ENCODE measurements at places on chromosomes 7 and 10.

DNA sequence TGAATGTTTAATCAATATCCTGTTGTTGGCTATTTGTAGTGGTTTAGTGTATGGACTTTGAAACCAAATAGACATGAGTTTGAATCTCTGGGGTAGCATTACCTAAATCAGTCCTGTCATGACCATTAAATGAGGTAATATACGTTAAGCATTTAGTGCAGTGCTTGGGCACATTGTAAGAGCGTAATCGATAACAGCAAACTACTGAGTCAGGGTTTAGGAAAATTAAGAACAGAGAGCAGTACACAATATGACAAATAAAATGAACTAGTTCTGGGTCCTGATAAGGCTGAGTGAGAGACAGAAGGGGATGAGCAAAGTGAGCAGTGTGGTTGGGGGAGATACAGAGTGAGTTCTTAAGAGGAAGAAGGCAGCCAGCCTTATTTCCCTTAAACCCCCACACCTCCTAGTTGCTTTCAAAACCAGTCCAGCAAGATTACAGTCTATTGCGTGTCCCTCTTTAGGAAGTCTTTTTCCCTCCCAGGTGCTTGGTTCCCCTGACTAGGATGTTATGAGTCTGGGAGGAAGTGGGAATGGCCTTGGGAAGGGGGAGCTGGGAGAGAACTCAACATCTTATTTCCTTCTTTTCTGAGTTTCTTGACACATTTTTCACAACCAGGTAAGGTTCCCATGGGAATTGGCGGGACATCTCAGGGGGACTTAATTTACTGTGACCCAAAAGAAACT is 171.0 kb downstream of the SND1 start:
- no peak for DNase-seq

- no peak for DNase-seq
These were observed 22.9 kb upstream of the NANOS1 start for GRCh38 chr10:119006451-119007210.

- DNase-seq, result no peak
These were observed 29.2 kb upstream of the TNS3 start for GRCh38 chr7:47611045-47611511.

DNA sequence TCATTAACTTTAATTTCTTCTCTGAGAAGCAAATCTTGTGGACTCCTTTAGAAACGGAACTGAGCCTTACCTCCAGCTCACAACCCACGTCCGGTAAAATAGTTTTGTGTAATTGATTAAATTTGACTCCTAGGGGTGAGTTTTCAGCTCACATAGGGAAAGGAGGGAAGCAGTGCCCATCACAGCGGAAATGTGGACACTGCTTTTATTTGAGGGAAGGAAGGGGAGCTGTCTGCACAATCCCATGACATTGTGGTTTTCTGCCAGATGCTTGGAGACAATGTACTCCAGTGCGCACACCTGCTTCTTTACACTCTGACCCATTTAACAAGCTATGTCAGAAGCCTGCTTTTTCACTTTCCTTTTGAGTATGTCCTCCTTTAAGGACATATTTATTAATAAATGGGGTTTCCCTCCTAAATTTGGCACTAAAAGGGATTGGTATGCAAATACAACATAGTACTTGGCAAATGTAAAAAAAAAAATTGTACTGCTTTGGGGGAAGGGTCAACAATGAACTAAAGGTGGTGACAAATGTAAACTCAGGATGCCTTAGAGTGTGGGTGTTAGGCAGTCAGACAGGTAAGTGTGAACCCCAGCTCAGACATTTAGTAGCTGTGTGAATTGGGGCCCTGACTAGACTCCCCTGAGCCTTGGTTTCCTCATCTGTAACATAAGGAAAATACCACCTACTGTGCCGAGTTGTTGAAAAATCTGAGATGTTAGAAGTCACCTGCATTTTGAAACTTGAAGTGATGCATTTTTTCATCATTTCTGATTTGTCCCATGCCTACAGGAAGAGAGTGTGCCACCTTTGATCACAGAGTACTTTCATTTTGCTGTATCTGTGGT is 90.2 kb upstream of the KLF6 start:
- no peak for DNase-seq

- DNase-seq, result no peak
These were observed 84.6 kb upstream of the STEAP4 start for GRCh38 chr7:88391247-88391646.

- no peak for DNase-seq
These were observed 136.3 kb upstream of the ANK3 start for GRCh38 chr10:60525716-60526585.

- no peak for DNase-seq
These were observed at the start of gene FGFBP3 for GRCh38 chr10:91909117-91909677. Gene FGFBP3, minus strand, starts transcription at chr10:91909486. Its CDS starts 517 bp downstream, at chr10:91908969.

DNA sequence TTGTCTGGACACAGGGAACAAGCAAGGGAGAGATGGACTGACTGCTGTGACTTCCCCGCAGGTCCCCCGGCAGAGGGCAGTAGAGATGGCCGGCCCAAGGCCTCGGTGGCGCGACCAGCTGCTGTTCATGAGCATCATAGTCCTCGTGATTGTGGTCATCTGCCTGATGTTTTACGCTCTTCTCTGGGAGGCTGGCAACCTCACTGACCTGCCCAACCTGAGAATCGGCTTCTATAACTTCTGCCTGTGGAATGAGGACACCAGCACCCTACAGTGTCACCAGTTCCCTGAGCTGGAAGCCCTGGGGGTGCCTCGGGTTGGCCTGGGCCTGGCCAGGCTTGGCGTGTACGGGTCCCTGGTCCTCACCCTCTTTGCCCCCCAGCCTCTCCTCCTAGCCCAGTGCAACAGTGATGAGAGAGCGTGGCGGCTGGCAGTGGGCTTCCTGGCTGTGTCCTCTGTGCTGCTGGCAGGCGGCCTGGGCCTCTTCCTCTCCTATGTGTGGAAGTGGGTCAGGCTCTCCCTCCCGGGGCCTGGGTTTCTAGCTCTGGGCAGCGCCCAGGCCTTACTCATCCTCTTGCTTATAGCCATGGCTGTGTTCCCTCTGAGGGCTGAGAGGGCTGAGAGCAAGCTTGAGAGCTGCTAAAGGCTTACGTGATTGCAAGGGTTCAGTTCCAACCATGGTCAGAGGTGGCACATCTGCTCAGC is 6.0 kb downstream of the CYREN start:
- no peak for DNase-seq

DNA sequence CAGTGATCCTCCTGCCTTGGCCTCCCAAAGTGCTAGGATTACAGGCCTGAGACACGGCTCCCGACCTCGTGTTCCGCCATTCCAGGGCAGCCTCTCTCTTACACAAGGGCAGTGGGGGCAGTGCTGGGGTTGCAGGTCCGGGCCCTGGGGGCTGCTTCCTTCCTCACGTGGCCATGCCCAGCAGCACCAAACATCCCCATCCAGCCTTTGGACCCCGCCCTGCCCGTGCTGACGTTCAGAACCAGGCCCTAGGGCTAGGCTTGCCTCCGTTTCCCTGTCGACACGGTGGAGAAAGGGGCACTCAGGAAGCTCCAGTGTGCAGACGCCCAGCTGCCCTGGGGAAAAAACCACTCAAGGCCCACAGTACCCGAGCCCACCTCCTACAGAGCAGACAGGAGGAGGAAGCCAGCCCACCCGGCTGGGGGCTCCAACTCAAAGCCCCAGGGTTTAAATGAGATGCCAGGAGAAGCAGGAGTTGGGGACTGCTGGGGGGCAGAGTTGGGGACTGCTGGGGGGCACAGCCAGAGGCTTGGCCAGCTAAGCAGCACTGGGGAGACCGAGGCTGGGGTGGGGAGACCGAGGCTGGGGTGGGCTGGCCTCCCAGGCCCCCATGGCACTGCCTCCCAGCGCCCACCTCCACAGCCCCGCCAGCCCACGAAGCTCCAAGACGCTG is 35.9 kb downstream of the ADAP1 start:
- DNase-seq, result no peak

DNA sequence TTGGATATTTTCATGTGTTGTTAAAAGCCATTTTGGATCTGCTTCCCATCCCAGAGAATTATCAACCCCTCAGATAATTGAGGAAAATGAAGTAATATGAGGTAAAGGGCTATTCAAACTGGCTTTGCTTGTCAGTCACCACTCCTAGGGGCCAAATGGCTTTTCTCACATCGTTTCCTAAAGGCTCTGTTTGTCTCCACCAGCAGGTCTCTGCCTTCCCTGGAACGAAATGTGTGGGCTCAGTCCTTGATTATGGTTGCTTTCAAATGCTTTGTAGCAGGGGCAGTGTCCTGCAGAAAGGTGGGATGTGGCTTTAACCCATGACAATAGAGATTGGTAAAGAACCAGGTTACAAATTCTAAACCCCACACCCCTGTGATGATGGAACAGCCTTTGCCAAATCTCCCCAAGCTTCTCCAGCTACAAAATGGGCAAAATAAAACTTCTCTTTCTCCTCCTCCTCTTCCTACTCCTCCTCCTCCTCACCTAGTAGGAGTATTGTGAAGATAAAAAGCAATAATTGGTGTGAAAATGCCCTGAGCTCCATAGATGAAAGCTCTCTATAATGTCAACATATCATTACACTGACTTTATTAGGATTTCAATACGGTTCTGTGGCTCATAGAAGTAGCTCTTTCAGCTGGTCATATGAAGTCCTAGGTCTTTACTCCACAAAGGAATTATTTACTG is 127.6 kb downstream of the CHN2 start:
- DNase-seq, result no peak

GRCh38 chr10:27717861-27718260 is 27.8 kb downstream of the MKX start:
- DNase-seq, result no peak

All from activated T-helper 1 cell treated with anti-CD3 and anti-CD28 coated beads, Interleukin-2, amount 50 U/mL, for 16 hours (primary cell).